ENCODE measurements at places on chromosomes 4 and X.

GRCh38 chr4:62644372-62644771, 1444.2 kb downstream of the ADGRL3 start:
- DNase-seq = no peak

- DNase-seq = no peak
Measured at GRCh38 chr4:64756016-64756415, 346.8 kb upstream of the TECRL start.

GRCh38 chr4:74056114-74056857, 17.8 kb upstream of the CXCL3 start:
- no peak for DNase-seq

GRCh38 chrX:35842674-35843073, 44.5 kb downstream of the MAGEB16 start:
- DNase-seq = no peak

DNA sequence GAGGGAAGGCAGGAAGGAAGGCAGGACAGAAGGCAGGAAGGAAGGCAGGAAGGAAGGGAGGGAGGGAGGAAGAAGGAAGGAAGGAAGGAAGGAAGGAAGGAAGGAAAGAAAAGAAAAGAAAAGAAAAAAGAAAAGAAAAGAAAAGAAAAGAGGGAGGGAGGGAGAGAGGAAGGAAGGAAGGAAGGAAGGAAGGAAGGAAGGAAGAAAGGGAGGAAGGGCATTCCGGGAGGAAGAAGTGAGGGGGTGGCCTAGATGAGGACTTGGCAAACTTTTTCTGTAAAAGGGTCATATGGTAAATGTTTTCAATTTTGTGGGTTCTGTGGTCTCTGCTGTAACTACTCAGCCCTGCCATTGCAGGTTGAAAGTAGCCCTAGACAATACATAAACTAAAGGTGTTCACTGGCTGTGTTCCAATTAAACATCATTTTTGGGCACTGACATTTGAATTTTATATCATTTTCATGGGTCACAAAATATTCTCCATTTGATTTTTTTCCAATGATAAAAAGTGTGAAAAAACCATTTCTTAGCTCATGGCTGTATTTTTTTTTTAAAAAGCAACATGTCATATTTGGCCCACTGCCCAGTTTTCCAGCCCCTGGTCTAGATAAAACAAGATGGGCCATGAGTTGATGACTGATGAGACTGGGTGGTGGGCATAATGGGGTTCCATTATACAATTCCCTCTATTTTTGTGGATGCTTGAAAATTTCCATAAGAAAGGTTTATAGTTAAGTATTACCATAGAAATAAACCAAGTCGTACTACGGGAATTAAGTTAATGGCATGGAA, 3.1 kb downstream of the ZNF630 start:
- no peak for DNase-seq

DNA sequence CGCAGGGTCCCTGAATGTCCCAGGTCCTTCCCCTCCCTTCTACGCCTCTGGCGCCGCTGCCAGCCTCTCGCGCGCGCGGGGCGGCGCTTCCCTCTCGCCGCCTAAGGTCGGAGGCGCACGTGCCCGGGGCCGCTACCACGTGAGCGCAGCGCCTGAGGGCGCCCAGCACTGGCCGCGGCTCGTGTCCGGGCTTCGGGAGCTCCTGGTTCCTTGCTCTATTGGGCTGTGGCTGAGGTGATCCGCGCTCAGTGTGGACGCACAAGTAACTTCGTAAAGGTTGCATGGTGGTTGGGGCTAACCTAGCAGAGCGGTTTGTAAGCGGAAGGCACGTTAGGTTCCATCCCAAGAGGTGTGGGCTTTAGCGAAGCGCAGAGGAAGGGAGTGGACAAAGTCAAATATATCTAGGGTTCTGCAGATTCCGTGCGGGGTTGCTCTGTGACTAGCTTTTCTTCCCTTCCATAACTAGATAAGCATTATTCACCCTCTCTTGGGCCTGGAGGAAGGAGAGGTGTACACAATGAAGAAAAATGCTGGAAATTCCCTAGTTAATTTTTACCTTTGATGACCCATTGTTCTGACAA, 1.8 kb downstream of the TLL1 start:
- no peak for DNase-seq

DNA sequence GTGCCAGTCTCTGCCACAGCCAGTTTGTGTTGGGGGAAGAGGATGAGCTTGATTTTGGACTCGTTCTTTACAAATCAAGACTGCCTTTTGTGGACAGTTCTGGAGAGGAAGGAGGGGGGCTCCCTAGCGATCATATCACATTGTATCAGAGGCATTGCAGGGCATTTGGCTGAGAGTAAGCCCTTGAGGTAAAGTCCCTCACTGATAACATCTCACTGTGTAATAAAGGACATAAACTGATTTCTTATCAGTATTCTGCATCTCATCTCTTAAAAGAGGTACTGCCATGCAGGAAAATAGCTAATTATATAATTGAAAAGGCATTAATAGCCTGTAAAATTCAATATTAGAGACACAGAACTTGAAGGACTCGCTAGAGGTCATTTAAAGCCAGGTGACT, 6.1 kb upstream of the IGFBP7 start:
- DNase-seq = no peak

GRCh38 chr4:6104541-6105130, 86.4 kb upstream of the C4orf50 start:
- DNase-seq = no peak

- no peak for DNase-seq
Measured at GRCh38 chrX:71911731-71912050, 1.0 kb downstream of the NHSL2 start.

- DNase-seq = no peak
Measured at GRCh38 chrX:14941301-14941700, 68.1 kb downstream of the MOSPD2 start.

DNA sequence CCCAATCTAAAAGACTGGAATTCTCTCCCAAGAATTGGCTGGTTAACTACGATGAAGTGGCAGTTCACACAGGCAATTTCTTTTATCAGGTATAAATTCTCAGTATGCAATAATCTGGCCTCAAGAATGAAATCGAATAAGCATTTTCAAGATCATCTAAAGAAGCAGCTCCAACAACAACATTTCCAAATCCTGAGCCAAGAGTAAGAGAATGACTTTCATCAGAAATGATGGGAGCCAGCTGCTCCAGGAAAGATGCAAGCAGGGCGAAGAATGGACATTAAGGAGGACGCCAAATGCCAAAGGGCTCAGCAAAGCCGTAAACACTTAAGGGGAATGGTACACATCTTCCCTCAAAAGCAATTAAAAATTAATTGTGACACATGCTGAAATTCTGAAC, 12.0 kb downstream of the ADAMTS3 start:
- DNase-seq = no peak

GRCh38 chrX:148914783-148915182, 414.4 kb downstream of the AFF2 start:
- DNase-seq = no peak

- DNase-seq = no peak
Measured at GRCh38 chrX:125778261-125778660, 387.8 kb downstream of the DCAF12L2 start.

DNA sequence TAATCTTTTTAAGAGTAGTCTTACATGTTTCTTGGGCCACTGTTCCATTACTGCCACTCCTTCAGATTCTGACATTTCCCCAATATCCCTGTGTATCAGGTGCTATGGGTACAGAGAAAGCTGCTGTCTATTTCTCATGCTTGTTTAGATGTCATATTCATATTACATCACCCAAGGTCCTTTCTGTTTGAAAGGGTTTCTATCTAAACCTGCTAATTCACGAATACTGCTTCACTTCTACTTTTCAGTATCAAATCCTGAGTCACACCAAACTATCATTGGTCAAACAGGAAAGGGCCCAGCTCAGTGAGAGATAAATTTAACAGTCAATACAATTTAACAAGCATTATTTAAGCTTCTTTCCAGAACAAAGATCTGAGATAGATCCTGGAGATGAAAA, 241.4 kb downstream of the UGT8 start:
- DNase-seq = no peak

DNA sequence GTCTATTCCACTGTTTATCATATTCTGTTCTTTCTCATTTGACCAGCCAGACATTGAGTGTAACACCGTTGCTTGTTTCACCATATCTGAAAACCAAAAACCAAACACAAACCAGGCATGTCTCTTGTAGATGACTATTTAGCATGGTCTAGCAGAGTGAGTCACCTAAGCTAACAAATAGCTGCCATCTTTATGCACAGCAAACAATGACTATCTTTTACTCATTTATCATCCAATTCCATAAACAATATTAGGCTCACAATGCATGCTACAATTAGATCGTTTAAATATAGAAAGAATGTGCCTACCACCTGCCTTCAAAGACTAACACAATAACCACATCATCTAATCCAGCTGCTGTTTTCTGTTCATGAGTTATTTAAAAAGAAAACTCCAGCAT, 495.4 kb downstream of the PCDH19 start:
- DNase-seq = no peak

DNA sequence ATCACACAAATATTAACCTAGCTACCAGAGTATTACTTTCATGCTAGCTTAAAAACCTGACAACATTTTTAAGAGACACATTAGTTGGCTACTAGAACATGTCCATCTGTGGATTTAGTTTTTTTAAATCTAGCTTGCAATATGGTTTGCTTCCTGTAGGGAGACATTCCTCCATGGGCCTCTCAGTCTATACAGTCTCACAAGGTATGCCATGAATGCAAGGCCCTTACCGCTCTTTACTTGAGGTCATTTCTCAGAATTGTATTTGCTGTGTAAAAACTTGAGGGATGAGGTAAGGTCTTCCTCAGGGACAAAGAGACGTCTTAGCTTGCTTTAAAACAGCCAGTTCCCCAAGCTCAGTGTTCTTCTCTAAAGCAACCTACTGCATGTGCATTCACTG, 26.9 kb downstream of the UBA6 start:
- no peak for DNase-seq
